ENCODE measurements at places on chromosomes 12 and 14.

DNA sequence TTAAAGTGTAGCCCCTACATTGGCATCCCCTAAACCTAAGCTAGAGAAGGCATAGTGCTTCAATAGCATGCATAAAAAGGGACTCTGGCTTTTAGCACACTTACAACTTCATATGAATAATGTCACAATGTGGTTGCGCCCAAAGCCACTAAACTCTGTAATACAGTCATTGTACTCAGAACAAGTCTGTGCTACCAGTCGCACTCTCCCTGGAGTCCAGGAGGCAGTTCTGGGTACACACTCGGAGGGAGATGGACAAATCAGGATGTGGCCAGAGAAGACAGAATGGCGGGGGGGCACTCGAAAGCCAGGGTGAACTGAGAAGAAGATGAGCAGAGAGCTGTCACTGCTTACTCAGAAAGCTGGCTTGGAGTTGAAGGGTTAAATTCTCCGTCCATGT lies 10.6 kb downstream of the SAMD4A start:
- DNase-seq, result no peak

DNA sequence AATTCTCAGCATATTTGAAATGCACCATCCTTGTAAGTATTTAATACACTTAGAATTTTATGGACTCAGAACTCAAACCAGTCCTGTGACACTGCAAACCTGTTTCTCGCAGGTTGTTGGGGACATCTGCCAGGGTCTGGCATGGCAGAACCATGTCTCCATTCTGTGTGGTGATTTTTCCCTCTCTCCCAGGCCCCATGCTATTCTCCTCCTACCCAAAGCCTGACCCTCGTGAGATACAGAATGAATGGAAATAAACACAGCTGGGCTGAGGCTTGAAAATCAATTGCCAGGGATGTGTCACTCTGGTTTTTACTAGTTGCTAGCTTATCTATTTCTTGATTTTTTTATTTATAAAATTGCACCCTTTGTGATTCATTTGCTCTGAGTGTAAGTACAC lies 19.8 kb downstream of the TPH2 start:
- DNase-seq, result no peak

- DNase-seq, result no peak
Measured at GRCh38 chr14:65949711-65950516, 536.3 kb upstream of the CCDC196 start.

DNA sequence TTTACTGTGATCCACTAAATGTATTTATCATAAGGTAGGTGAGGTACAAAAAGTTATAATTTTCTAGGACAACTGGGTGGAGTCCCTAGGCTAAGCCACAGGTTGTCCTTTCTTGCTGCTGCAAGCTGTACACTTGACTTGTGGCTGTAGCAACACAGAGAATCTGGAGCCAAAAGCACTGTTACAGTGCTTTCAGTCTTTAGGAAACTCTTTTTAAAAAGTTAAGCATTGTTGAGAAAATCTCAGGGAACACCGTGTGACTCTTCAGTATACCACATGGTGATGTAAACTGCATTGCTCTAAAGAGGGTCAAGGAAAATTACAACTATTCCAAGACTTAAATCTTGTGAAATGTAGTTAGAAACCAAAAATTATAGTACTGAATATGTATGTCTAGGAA lies 11.4 kb downstream of the SLC15A5 start:
- no peak for DNase-seq

DNA sequence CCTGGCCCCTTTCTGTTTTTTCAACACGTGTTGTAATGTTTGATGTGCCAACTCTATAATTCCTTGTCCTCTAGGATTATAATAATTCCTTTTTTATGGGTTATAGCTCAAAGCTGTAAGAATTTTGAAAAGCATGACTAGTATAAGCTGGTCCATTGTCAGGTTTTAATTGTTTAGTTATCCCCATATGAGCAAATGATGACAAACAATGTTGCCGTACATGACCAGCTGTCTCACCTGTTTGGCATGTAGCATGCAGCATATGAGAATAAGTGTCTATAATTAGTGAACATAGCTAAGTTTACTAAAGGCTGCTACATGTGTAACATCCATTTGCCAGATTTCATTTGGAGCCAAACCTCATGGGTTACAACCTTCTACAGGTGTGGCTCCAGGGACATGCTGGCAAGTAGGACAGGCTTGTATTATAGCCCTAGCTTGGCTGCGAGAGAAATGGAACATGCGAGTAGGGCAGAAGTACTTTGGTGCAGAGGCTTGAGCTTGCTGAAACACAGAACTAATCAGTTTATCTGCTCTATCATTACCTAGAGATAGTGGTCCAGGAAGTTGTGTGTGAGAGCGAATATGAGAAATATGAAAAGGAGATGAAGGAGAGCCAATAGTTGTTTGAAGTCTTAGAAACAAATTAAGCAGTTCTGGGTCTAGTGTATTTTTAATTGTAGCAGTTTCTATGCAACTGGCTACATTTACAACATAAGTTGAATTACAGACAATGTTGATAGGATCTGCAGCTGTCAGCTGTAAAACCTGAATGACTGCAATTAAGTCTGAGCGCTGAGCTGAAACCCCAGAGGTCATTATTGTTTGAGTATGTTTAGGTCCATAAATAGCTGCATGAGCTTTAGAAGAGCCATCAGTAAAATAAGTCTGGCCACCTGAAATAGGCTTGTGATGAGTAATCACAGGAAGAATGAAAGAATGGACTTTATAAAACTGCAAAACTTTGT lies 22.6 kb upstream of the MAPKAPK5 start:
- DNase-seq, result no peak

DNA sequence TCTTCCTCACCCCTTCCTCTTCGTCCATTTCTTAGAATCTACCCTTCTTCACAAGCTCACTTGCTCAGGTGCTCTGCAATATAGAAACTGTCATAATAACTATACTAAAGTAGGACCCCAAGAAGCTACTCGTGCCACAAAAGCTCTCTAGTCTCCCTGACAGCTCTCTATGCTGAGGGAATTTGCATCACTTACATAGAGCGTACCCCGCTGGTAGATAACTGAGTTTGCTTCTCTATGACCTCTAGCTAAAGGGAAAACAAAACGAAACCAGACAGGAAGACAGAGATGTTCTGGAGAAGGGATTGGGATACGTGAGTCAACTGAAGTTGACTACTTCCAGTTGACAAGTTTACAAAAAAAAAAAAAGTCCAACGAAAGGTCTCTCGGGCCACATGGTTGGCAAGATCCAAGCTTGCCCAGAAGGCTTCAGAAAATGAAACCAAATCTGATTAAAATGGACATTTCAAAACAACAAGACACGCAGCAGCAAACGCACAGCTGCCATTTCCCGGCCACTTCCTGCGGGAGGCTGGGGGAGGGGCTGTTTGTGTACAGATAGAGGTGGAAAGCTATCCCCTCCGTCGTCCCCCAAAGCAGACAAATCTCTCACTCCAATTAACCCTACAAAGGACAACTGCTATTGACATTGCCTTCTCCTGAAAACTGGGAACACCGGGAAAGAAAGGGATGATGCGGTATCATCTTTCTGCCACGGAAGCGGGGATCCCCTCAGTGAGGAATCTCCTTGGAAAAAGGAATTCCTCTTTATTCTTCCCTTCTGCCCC lies 1.3 kb downstream of the BAZ2A start:
- peak; percentile 82 for DNase-seq

GRCh38 chr12:58832-59231 lies 7.7 kb upstream of the IQSEC3 start:
- no peak for DNase-seq

DNA sequence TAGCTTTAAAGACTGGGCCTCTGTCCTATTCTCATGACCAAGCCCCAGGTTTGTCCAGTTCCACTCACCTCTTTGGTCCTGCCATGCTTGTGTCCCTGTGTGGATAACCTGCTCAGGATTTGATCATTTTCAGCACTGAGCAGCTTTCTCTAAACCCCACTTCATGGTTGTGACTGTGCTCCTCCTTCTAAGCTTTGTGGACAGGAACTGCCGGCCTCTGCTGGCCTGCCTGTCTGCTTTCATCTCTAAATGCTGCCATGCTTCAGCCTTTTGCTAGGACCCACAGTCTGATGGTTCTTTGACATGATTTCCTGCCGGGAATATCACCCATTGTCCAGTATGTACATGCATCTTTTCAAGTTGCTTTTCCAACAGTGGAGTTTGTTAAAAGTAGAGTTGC lies 53.9 kb upstream of the STXBP6 start:
- DNase-seq, result no peak

DNA sequence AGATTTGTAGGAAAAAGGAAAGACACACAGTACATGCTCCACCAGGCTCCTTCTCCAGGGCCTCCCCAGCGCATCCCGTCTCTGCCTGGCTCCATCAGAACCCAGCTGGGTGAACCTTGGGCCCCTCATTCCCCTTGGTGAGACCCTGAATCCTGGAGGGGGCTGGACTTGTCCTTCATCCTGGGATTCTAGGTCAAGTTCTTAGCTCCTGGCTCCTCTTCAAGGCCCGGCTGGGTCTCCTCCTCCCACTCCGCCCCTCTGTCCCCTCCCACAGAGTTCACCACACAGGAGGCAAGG lies 49.2 kb downstream of the PSMA6 start:
- DNase-seq, result no peak
